Esophagus muscularis mucosa (tissue), 4 donors: ENCODE measurements at places on chromosomes 16 and 17. TPM values are rescaled to one million over a fixed set of nuclear protein-coding genes. Genes with fewer than 3 reads are reported as not detected.

MYH8 gene
- not detected for total RNA-seq

MYH13 gene
- not detected for total RNA-seq

PYCARD gene
- total RNA-seq = 26.0 TPM

ENPP7 gene
- total RNA-seq = not detected

ALOX12 gene
- not detected for total RNA-seq

KRT16 gene
- not detected for total RNA-seq

SCN4A gene
- total RNA-seq = 0.23 TPM

KRT20 gene
- total RNA-seq = not detected

ST6GALNAC1 gene
- 3.6 TPM for total RNA-seq

ABCA9 gene
- total RNA-seq = 19.8 TPM

TRIM65 gene
- total RNA-seq = 13.3 TPM

KRT31 gene
- not detected for total RNA-seq

RNF222 gene
- total RNA-seq = not detected

TBC1D3 gene
- not detected for total RNA-seq

ATXN7L3 gene
- 49.4 TPM for total RNA-seq

HCRT gene
- not detected for total RNA-seq

PPP1R27 gene
- not detected for total RNA-seq

NHLRC4 gene
- 2.1 TPM for total RNA-seq

LRRC46 gene
- 0.45 TPM for total RNA-seq

ITGAX gene
- total RNA-seq = 11.3 TPM

CD300LB gene
- total RNA-seq = not detected

TEDC2 gene
- not detected for total RNA-seq

PLA2G10 gene
- total RNA-seq = not detected

CRISPLD2 gene
- 333 TPM for total RNA-seq

GUCY2D gene
- total RNA-seq = not detected

ALKBH5 gene
- total RNA-seq = 180 TPM

SGCA gene
- total RNA-seq = 72.7 TPM
